Pancreas (tissue), 10 donors: ENCODE measurements at places on chromosomes 3 and 15. TPM values are rescaled to one million over a fixed set of nuclear protein-coding genes. Genes with fewer than 3 reads are reported as not detected.

DNA sequence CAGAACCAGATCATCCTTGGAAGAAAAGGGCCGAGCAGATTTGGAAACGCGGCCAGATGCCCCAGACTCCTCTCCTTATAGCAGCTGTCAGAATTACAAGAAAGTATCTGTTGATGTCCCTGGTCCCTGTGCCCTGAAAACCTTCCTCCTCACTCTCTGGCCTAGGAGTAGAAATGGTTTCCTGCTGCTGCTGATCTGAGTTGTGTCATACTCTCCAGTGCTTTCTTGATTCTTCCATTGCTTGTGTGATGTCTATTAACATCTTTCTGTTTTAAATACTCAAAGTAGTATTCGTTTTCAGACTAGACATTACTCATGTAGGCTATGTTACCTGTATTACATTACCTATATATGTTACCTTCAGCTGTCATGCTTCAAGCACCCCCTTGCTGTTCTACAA lies 26.8 kb upstream of the HERC1 start:
- H3K36me3 ChIP-seq, result no peaks in the 10 kb centered on the region
- no peak for DNase-seq
- no peaks in the 10 kb centered on the region for H3K4me1 ChIP-seq
- no peaks in the 10 kb centered on the region for H3K27me3 ChIP-seq
- H3K4me3 ChIP-seq, result no peak overlapping the region

- H3K4me3 ChIP-seq, result no peak overlapping the region
- no peaks in the 10 kb centered on the region for H3K27me3 ChIP-seq
- H3K4me1 ChIP-seq, result peaks cover 8% of the 10 kb centered on the region
- no peak overlapping the region for H3K27ac ChIP-seq
These were observed 30.4 kb upstream of the LIMD1 start for GRCh38 chr3:45564172-45564571.

DNA sequence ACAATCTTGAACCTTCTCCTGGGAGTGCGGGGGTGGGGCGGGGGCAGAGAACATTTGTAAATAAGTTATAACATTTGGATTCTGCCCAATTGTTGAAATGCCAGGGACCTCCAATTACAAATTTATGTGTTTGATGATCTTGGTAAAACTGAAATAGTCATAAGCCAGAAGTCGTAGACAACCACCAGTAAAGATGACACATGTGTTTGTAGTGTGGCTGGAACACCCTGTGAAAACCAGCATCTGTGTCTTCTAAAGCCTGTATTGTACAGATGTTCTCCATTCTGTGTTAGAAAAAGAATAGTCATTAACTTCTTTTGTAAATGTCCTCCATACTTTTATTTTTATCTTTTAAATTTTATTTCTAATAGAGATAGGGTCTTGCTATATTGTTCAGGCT lies 61.8 kb downstream of the ARIH1 start:
- no peaks in the 10 kb centered on the region for H3K36me3 ChIP-seq
- no peaks in the 10 kb centered on the region for H3K4me1 ChIP-seq
- no peak overlapping the region for H3K4me3 ChIP-seq

DNA sequence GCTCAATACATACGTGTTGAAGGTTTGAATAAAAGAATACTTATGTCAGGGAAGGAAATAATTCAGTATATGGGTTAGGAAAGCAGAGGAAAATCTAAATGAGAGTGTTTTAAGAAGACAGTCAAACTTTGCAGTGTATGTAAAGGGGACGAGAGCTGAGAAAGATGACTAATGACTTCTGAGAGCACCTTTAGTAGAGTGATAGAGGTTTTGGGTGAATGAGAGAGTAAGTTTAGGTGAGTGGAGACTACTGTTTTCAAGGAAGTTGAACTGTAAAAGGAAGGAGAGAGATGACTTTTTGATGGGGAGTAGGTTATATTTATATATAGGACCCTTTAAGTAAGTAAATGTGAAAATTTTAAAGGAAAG lies 9.4 kb downstream of the TBC1D23 start:
- H3K36me3 ChIP-seq, result no peaks in the 10 kb centered on the region
- no peak for DNase-seq
- H3K27me3 ChIP-seq, result no peaks in the 10 kb centered on the region
- no peak overlapping the region for H3K27ac ChIP-seq

CCNB2 gene
- 0.92 TPM for total RNA-seq

VGLL3 gene
- 3.5 TPM for total RNA-seq

GNAT1 gene
- total RNA-seq, result not detected

ZNF35 gene
- total RNA-seq, result 5.1 TPM

LRRC31 gene
- total RNA-seq, result not detected

TTLL13 gene
- 0.46 TPM for total RNA-seq
